ENCODE measurements at places on chromosomes 13 and 19.

DNA sequence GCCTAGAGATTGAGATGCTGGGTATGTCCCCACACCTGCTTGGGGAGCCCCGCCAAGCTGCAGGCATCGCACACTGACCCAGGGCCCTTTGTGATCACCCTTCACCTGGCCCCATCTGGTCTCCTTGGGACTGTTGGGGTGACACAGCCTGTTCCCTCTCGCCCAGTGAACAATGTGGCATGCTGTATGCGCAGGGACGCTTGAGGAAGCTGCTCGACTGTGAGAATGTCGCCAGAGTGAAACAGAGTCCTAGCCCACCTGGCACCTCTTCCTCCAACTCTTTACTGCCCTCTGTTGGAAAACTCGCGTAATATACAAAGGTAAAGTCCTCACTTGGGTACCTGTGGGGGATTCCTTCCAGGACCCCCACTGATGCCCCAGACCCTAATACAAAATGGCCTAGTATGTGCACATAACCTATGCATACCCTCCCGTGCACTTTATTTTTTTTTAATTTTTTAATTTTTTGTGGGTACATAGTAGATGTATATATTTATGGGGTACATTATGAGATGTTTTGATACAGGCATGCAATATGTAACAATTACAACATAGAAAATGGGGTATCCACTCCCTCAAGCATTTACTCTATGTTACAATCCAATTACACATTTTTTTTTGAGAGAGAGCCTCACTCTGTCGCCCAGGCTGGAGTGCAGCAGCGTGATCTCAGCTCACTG lies 9.0 kb downstream of the BLOC1S3 start:
- DNase-seq = no peak

- DNase-seq = no peak
Measured at GRCh38 chr13:44068737-44069136, 189.0 kb downstream of the LACC1 start.

DNA sequence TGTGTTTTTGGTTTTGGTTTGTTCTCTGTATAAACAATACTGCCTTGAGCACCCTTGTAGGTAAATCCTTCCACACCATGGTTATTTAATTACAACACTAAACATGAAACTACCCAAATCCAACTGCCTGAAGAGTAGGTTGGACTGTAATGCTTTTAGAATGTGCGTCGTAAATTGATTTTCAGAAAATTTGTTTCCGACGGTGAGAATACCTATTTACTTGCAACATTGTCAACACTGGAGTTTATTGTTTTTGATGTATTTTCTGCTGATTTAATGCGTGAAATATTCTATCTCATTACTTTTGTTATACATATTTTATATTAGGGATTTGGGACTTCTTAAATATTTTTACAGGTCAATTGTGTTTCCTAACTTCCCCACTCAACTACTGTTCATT lies 48.2 kb downstream of the ADGRE1 start:
- no peak for DNase-seq

DNA sequence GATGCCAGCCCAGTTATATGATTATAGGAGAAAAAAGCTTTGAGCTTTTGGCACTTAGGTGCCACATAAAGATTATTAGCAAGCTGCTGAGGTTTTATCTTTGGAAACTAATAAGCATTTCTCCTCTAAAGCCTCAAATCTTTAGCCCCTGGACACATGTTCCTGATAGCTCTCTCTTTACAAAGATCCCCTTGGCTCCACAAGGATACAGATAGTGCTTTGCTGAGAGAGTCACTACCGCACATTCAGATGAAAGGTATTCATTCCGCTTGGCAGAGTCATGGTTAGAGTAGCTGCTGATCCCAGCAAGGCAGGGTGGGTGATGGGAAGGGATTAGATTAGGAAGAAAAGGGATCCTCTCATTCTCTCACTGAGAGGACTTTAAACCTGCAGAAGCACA lies 28.2 kb upstream of the PSG7 start:
- no peak for DNase-seq

DNA sequence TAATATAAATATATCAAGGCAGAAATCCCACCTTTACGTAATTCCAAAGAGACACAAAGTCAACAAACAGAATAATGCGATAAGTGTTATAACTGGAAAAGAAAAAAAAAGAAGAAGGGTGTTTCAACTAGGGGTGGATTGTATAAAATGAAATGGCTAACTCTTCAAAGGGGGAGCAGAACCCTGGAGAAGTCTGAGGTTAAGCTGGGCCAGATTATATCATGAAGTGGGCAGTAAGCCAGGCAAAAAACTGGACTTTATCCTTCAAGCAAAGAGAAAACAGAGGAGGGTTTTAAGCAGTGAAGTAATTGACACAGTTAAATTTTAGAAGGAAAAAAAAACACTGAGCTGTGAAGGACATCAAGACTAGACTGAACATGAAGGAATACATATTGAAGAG lies 41.9 kb downstream of the TBC1D4 start:
- DNase-seq = no peak

DNA sequence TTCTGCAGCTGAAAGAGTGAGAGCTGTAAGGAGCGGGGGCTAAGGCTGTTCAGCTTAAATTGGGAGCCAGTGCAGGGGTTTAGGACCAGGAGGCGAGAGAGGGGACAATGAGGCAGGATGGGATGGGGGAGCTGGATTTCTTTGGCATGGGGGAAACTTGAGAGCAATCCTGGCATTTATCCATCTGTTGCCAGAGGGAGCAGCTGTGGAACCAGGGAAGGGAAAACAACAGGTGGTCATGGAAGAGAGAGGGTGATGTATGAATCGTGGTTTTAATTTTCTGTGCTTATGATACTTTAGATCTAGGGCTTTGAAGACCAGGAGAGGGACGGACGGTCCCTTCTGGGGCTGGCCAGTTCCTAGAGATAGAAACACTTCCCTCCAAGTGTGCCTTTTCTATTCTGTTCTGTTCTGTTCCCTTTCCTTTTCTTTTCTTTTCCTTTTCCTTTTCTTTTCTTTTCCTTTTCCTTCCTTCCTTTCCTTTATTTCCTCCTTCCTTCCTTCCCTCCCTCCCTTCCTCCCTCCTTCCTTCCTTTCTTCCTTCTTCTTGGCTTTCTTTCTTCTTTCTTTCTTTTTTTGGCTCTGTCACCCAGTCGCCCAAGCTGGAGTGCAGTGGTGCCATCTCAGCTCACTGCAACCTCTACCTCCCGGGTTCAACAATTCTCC lies 16.0 kb upstream of the CCL25 start:
- no peak for DNase-seq
